ENCODE measurements at places on chromosomes 4 and X.

DNA sequence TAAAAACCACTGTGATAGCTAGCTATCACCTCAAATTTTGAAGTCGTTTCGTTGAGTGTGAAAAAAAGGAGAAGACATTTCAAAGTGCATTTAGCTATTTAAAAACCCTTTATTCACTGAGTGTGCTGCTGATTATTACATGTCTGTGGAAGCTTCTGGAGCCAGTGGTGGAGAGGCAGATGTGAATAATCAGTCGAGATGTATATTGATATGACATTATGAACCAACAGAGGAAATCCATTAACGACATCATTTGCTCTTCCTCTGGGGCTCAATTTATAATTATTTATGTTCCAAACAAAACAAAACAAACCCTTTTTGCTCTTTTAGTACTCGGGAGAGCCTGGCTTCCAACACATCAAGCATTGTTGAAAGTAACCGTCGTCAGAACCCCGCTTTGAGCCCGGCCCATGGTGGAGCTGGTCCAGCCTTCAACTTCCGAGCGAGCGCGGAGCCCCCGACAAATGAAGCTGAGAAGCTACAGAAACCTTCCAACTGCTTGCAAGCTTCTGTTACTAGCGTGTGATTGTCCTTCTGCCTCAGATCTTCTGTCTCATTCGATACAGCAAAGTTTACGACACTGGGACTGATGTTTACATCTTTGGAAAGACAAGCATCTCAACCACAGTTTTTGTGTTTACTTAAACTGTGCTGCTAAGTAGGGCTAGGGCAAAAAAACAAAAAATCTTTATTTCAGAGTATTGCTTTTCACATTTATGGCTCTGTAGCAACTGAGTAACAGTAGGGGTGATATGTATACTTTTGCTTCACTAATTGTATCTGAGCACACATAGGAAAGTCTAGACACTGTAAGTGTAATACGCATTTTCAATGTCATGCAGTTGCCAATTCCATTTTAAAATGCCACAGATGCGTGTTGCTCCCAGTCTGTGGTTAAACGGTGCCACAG is 111.9 kb downstream of the STOX2 start:
- DNase-seq, result no peak

- DNase-seq, result peak; percentile 89
Observed at GRCh38 chr4:113221990-113222389, 172.5 kb downstream of the ANK2 start.

GRCh38 chr4:147674496-147674895 is 9.5 kb downstream of the PRMT9 start:
- no peak for DNase-seq

- peak; percentile 95 for DNase-seq
Observed at GRCh38 chr4:83356899-83357661, 22.4 kb upstream of the HPSE start.

GRCh38 chr4:100797791-100798190 is 280.0 kb upstream of the EMCN start:
- no peak for DNase-seq

- no peak for DNase-seq
Observed at GRCh38 chr4:68451246-68452211, 4.3 kb downstream of the TMPRSS11E start.

GRCh38 chrX:76802708-76803107 is 375.2 kb downstream of the MAGEE1 start:
- DNase-seq, result no peak

DNA sequence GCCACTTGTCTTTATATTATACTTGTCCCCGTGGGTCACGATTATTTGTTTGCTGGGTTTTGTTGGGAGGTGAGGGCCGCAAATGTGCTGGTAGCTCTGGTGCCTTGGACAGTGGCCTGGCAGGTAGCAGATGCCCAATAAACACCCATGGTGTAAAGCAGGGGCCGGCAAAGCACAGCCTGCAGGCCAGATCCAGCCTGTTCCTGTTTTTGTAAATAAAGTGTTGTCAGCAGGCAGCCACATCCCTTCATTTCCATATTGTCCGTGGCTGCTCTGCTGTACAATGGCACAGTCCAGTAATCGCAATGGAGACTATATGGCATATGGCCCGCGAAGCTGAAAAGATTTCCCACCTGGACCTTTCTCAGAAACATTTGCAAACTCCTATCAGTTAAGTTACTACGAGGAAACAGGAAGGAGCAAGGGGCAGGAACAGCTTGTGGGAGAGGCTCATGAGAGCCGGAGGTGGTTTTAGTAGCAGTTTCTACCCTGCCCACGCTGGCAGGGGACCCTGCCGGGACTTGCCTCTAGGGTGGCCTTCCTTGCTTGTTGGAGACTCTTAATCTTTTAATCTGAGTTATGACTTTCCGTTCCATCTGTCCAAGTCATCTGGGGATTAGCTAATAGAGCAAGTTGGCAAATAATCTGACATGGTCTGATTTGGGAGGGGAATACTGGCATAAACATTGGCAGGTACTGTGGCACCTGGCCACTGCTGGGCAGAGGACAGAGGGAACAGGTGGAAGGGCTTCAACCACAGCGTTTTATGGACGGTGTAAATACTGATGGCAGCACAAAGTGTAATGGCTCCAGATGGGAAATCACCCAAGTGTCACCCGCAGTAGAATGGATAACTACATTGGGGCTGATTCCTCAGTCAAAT is 19.6 kb downstream of the CLCN4 start:
- no peak for DNase-seq

- no peak for DNase-seq
Observed at GRCh38 chr4:152994038-152994437, 57.9 kb downstream of the FHDC1 start.

DNA sequence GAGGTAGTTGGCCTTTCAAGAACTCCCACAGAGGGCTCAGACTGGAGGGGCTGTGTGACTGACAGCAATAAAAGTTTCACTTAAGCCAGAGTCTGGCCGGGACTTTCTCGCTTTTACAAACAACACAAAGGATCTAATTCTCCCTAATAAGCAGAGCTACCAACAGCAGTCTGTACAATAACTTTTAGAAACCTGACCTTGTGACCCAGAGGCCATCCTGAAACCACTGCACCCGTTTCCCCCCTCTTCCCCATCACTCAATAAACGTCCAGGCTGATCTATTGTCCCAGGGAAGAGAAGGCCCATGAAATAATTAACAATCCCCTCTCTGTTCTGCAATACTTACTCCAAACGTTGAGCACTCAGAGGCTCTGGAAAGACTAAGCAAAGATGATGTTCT is 442.4 kb downstream of the ZIC3 start:
- no peak for DNase-seq

DNA sequence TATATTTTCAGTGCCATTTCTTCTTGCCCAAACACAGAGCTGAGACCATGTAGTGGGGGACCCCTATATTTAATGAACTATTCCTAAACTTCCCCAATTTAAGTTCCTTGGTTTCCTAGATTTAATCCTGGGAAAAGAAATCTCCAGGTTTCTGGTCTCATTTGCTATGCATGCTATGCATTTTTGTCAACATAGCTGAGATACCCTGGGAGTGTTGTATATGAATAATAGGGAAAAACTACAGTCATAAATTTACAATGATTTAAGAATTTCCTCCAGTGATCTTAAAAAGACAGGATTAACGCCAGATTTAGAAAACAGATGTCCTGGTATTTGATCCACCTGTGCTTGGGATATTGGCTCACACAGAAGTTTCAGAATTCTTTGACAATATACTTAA is 136.8 kb upstream of the RAPGEF2 start:
- peak; percentile 48 for DNase-seq

DNA sequence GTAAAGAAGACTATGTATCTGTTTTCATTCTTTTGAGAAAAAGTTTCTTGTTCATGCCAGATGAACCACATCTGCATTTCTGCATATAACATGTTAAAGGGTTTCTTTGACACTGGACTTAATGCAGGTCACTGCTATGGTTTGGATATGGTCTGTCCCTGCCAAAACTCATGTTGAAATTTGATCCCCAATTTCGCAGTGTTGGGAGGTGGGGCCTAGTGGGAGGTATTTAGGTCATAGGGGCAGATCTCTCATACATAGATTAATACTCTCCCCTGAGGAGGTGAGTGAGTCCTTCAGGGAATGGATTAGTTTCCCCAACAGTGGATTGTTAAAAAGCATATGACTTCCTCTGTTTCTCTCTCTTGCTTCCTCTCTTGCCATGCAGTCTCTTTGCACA is 45.9 kb upstream of the TMEM33 start:
- DNase-seq, result no peak

GRCh38 chrX:139077281-139078250 is 366.0 kb upstream of the FGF13 start:
- DNase-seq, result peak; percentile 24

DNA sequence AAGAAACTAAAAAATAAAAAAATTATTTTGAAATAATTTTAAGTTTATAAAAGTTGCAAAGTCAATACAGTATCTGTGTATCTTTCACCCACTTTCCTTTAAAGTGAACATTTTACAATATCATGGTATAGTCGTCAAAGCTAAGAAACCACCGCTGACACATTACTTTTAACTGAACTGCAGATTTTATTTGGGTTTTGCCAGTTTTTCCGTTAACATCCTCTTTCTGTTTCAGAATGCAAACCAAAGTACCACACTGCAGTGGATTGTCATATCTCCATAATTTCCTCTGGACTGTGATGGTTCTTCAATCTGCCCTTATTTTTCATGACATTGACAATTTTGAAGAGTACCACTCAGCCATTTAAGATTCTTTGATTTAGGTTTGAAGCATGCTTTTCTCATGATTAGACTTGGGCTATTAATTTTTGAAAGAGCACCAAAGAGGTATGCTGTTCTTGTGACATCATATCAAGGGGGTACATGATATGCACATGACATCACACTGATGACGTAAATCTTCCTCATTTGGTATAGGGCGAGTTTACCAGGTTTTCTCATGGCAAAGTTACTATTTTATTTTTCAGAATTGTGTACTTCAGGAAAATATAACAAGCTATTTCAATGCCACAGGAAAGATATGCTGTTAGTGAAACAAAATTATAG is 3.6 kb upstream of the CXCL1 start:
- no peak for DNase-seq

GRCh38 chr4:24745172-24745895 is 50.0 kb upstream of the SOD3 start:
- DNase-seq, result no peak

DNA sequence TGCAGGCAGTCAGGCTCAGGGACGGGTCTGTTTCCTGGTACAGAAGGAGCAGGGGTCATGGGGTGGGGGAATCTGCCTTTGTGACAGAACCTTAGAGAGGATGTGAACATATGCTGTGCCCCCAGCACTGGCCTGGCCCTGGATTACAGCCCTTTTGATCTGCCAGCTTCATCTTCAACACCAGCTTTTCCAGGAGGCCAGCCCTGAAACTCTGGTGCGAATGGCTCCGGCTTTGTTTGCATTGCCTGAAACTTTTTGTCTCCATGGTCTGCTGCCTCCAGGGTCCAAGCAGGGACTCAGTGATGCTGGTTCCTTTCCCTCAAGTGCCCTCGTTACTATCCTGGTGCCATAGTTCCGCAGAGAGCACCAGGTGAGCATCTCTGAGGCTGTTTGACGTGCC is 2.1 kb downstream of the CNGA2 start:
- DNase-seq, result no peak

GRCh38 chr4:41212616-41213203 is 1.6 kb downstream of the APBB2 start:
- peak; percentile 53 for DNase-seq

DNA sequence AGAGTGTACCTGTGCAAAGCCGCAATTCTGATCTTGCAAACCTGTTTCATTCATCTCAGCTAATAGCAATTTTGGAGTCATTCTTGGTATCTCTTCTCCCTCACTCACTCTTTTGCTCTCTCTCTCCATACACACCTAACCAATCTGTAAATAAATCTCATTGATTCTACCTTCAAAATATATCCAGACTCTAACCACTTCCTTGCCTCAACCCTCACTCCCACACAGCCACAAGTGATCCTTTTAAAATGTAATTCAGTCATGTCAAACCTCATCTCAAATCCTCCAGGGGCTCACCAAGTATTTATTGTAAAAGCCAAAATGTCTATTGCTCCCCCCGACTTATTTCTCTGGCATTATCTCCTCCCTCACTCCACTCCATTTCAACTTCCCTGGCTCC is 51.7 kb upstream of the SLC10A4 start:
- DNase-seq, result no peak
